Stimulated activated CD8-positive, alpha-beta memory T cell treated with anti-CD3 and anti-CD28 coated beads, Interleukin-4, amount 100 ng/mL, for 1 hour (primary cell): ENCODE measurements at places on chromosomes 2 and 18.

DNA sequence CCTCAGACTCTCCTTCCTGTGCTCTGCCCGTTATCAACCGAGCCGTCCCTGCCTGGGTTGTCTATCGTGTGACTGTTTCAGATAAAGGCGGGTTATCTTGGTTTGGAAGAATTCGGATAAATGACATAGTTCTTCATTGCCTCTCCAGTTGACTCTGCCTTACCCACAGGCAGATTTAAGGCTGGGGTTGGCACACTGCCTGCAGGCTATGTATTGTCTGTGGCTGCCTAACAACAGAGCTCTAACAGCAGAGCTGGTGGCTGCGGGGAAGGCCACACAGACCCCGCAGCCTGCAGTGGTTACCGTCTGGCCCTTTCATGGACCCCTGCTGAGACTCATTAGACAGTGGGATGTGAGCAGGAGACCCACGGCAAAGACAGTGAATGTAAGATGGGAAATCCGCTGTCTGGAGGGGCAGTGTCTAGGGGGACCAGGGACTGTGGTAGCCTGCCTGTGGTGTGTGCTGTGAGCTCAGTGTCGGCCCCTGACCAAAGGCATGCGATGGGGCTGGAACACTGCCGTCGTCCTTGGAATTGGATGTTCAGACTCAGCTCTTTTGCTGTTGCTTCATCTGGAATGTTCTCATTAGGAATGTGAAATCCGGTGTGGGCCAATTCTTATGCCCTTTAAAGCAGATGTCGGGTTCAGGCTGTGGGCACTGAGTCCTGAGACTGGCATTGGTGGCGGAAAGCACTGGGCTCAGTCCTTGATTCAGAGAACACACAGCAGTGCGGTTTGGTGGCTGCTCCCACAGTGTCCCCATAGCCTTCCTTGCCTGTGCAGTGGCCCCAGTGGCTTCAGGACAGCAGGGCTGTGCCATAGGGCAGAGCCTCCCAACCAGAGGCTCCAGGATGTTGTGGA, 44.5 kb downstream of the SH3RF3 start:
- DNase-seq: no peak

DNA sequence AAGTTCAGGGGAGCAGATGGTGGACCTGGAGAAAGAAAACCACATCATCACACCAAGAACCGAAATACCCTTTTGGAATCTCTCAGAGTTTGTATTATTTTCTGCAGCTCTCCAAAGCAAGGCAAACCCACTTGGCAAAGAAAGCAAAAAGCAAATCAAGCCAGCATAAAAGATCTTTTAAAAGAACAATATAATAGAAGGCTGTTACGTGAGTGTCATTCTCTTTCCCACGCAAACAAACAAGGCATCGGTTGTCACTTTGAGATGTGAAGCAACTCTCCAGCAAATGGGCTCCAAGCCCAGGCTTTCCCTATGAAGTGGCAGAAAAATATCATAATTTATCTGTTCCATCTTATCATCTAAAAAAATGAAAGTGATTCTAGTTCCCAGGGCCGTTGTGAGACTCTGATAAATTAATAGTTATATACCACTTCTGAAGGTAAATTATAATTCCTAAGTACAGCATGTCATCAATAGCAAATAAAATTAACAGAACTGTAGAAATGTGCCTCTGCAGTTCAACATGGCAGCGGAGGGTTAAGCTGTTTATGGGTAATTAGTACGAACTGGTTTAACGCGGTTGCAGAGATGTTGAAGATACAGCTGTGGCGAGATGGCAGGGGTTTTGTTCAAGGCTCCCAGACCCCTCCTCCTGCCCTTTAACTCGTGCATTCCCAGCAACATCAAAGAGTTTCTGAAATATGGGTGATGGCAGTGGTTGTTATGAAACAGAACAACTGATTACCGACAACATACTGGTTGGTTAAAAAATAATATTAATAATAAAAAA, 89.2 kb downstream of the EPHA4 start:
- no peak for DNase-seq

DNA sequence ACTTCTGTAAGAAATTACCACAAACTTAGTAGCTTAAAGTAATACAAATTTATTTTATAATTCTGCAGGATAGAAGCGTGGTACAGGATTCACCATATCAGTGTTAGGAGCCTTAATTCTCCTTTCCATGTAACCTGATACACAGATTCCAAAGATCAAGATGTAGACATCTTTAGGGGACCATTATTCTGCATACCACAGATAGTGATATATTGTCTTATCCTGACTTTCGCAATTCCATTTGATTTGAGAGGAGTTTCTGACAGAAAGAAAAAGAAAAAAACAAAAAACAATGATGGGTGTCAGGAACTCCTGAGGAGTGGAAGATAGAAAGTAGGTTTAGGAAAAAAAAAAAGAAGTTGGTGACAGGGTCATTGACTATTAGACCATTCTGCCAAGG, 24.1 kb downstream of the KLHL23 start:
- DNase-seq: no peak

DNA sequence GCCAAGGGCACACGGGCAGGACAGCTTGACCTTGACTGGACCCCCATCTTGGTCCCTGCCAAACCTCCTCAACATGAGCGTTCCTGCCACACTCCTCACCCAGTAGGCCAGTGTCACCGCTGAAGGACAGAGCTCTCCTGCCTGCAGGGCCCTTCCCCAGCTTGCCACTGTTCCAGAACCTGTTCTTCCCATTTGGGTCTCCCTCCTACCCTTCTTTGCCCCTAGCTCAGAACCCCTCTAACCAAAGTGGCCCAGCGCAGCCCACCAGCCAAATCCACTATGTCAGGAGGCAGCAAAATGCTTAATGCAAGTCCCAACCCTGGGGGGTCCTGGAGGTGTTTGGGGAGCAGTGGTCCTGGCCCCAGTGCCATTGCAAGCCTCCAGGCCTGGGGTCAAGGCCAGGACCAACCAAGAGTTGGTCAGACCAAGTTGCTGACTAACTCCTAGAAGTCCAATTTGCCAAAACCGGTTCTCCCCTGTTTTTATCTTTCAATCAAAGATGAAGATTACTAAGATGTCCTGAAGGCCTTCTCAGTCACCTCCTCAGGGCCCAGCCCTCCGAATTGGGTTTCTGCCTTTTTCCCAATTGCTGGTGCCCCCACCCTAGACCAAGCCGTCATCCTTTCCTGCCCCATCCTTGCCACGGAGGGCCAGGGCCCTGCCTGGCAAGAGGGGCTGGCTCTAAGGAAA, 4.5 kb upstream of the ASPRV1 start:
- no peak for DNase-seq

GRCh38 chr2:28419003-28419402, 26.3 kb downstream of the FOSL2 start:
- DNase-seq: no peak

- DNase-seq: no peak
Measured at GRCh38 chr2:231270221-231271114, 72.0 kb downstream of the ARMC9 start.
